Pancreas (tissue), 10 donors: ENCODE measurements at places on chromosomes 16 and 17. TPM values are rescaled to one million over a fixed set of nuclear protein-coding genes. Genes with fewer than 3 reads are reported as not detected.

- H3K27me3 ChIP-seq: no peaks in the 10 kb centered on the region
- DNase-seq: no peak
- no peak overlapping the region for H3K4me3 ChIP-seq
- no peaks in the 10 kb centered on the region for H3K4me1 ChIP-seq
- H3K27ac ChIP-seq: no peak overlapping the region
These were observed 37.7 kb upstream of the PVALEF start for GRCh38 chr17:81127526-81128177.

GRCh38 chr17:20085283-20085845, 76.2 kb downstream of the SPECC1 start:
- H3K27ac ChIP-seq: no peak overlapping the region
- H3K4me1 ChIP-seq: no peaks in the 10 kb centered on the region
- no peaks in the 10 kb centered on the region for H3K36me3 ChIP-seq
- DNase-seq: no peak
- H3K27me3 ChIP-seq: no peaks in the 10 kb centered on the region

DNA sequence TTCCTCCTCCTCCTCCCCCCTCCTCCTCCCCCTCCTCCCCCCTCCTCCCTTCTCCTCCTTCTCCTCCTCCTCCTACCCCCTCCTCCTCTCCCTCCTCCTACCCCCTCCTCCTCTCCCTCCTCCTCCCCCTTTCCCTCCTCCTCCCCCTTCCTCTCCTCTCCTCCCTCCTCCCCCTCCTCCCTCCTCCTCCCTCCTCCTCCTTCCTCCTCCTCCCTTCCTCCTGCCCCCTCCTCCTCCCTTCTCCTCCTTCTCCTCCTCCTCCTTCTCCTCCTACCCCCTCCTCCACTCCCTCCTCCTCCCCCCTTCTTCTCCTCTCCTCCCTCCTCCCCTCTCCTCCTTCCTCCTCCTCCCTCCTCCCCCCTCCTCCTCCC, 6.6 kb upstream of the PDP2 start:
- H3K4me1 ChIP-seq: peaks cover 6% of the 10 kb centered on the region
- no peaks in the 10 kb centered on the region for H3K27me3 ChIP-seq
- H3K36me3 ChIP-seq: no peaks in the 10 kb centered on the region
- no peak for DNase-seq
- H3K4me3 ChIP-seq: no peak overlapping the region

- H3K27me3 ChIP-seq: no peaks in the 10 kb centered on the region
- DNase-seq: no peak
- H3K4me1 ChIP-seq: no peaks in the 10 kb centered on the region
- H3K36me3 ChIP-seq: no peaks in the 10 kb centered on the region
- H3K27ac ChIP-seq: no peak overlapping the region
These were observed 59.6 kb downstream of the HAPSTR1 start for GRCh38 chr16:9151074-9151473.

DNA sequence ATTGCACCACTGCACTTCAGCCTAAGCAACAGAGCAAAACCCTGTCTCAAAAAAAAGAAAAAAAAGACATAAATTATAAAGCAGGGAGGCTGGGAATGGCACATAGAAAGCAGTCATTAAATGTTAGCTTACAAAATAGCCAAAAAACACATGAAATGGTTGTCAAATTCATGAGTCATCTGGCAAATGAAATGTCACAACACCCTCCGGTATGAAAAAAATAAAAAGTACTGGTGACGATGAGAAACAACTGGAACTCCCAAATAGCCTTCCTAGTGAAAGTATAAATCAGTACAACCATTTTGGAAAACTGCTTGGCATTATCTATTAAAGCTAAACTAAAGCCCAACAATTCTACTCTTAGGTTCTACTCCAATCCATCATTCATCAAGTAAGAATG, 3.5 kb upstream of the KATNB1 start:
- H3K4me1 ChIP-seq: peaks cover 11% of the 10 kb centered on the region
- no peaks in the 10 kb centered on the region for H3K36me3 ChIP-seq
- no peak for DNase-seq
- no peaks in the 10 kb centered on the region for H3K27me3 ChIP-seq

DNA sequence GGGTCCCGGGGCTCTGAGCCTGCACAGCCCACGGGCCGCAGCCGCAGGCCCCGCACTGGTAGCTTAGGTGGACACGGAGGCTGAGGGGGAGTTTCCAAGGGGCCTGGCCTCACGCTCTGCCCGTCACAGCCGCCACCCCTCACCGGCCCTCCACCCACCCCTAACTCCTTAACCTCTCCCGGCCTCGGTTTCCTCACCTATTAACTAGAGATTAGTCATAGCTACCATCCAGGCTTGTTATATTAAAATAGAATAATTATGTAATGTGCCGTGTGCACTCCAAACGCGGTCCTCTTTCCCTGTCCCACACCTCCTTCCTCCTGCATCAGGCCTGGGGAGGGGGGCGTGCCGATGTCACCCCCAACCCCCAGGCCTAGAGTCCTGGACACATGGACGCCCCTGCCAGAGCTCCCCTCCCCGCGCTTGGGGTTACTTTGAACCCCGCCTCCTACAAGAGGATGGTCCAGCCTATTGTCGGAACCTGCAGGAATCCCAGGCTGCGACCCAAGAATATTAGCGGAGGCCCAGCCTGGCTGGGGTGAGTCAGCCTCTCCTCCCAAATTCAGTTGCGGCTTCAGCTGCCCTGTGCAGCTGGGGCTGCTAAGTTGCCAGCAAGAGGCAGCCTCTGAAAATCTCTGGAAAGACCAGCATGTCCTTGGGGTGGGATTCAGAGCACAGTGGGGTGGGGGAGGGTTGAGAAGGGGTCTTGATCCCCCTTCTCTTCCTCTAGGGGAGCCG, 17.3 kb downstream of the SOCS3 start:
- H3K4me3 ChIP-seq: no peak overlapping the region
- no peaks in the 10 kb centered on the region for H3K36me3 ChIP-seq
- no peak for DNase-seq
- H3K27ac ChIP-seq: peak overlapping the region; percentile 80
- H3K4me1 ChIP-seq: peaks cover 46% of the 10 kb centered on the region

GRCh38 chr17:40953881-40954280, 12.9 kb downstream of the KRT39 start:
- no peaks in the 10 kb centered on the region for H3K27me3 ChIP-seq
- no peak overlapping the region for H3K27ac ChIP-seq
- H3K4me1 ChIP-seq: peaks cover 9% of the 10 kb centered on the region
- H3K36me3 ChIP-seq: no peaks in the 10 kb centered on the region
- H3K4me3 ChIP-seq: no peak overlapping the region
- DNase-seq: no peak

The CLDN7 gene
- 52.9 TPM for total RNA-seq

The NPW gene
- total RNA-seq: 1.1 TPM

DNA sequence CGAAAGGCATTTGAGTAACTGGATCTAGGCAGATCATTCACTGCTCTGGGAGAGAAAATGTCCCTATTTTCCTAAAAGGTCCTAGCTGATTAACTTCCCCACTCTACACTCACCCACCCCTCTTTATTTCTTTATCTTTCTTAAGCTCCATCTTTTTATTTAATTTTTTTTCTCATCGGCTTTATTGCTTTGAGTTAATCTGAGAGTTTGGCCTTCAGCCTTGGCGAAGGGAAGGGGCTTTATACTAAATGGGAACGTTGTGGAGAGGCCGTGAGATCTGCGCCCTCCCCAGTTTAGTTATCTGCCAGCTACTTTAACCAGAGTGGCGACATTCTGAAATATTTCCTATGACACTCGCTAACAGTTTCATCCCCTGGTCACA, 882 bp upstream of the TOX3 start:
- DNase-seq: no peak
- H3K27ac ChIP-seq: no peak overlapping the region
- H3K4me3 ChIP-seq: peak overlapping the region; percentile 64
- no peaks in the 10 kb centered on the region for H3K4me1 ChIP-seq
- no peaks in the 10 kb centered on the region for H3K36me3 ChIP-seq
